NCI-H82 (cell line): ENCODE measurements at places on chromosomes 1 and 21.

- peak; percentile 91 for DNase-seq
These were observed 1.2 kb downstream of the FAM167B start for GRCh38 chr1:32247983-32248889.

DNA sequence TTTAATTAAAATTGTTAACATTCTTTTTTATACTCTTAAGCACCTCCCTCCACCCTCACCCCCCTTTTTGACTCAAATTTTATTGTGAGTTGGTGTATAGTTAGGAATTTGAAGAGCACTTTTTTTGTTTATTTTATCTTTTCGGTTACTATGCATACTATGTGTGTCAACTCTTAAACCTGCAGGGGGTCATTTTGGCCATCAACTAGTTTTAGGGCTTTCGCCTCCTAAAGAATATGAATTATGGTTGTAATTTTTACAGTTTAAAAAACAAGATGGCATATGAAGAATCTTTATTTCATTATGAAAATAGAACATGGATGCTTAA is 9.7 kb downstream of the BACH1 start:
- no peak for DNase-seq

- no peak for DNase-seq
These were observed 2.9 kb upstream of the DHRS3 start for GRCh38 chr1:12620931-12621330.

DNA sequence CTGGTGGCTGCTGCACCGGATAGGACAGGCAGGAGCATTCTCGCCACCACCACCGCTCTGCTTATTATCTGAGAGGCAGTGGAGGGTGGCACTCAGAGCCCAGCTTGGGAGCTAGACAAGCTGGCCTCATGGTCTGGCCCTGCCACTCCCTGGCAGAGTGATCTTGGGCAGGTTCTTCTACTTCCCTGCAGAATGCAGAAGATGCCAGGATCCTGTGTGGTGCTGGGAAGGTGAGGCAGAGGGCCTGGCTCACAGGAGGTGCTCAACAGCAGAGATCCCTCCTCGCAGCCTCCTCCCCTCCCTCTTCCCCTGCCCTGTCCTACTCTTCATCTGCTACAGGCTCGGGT is 60.4 kb downstream of the ARHGEF10L start:
- DNase-seq, result no peak

- no peak for DNase-seq
These were observed 23.0 kb downstream of the LRRC8B start for GRCh38 chr1:89547563-89548116.

GRCh38 chr1:211574705-211575104 is 4.3 kb downstream of the SLC30A1 start:
- DNase-seq, result no peak

- DNase-seq, result no peak
These were observed 19.2 kb downstream of the SPRTN start for GRCh38 chr1:231357187-231357772.

- DNase-seq, result no peak
These were observed 176.0 kb upstream of the NRIP1 start for GRCh38 chr21:15240848-15241247.

DNA sequence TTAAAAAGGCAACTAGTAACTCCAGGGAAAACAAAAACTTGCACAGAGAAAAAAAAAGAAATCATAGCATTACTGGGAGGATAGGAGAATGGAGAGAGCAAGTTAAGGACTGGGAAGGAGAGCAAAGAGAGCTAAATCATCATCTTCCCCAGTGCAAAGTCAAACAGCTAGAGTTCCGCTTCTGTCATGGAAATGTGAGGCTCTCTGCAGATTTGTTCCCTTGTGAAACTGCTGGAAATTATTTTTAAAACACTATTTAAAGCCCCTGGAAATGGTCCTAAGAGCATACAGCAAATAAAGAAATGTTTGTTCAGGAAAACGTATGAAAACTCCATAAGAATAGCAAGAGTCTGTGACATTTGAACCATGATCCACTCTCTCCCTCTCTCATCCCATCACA is 64.6 kb downstream of the CAMK2N1 start:
- DNase-seq, result no peak

DNA sequence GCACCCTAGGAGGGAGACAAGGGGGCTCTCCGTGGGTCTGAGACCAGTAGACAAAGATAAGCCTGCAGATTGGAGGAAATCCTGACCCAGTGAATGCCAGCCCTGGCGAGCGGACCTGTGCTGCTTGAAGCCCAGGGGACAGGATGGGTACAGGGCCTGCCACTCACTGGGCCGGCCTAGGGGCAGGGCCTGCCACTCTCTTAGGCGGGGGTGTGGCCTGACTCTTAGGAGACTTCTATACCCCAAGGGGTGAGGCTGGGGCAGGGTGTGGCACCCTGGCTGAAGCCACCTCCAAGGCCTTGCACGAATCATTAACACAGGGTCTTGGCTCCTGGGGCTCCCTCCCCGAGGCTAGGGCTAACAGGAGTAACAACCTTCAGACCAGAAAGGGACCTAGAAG is 30.7 kb downstream of the TRIM62 start:
- DNase-seq, result peak; percentile 72

DNA sequence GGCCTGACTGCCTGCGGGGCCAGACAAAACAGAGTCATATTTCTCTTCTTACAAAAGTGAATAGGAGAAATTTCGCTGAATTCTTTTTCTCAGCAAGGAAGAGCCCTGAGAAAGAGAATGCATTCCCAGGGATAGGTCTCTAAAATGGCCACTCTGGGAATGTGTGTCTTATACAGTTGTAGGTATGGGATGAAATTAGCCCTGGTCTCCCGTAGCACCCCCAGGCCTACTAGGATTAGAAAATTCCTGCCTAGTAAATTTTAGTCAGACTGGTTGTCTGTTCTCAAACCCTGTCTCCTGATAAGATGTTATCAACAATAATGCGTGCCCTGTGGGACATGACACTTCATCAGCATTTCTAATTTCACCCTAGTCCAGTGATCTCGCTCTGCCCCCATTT is 920.1 kb downstream of the LTN1 start:
- no peak for DNase-seq

GRCh38 chr21:30942192-30942591 is 60.8 kb upstream of the KRTAP11-1 start:
- DNase-seq, result no peak

DNA sequence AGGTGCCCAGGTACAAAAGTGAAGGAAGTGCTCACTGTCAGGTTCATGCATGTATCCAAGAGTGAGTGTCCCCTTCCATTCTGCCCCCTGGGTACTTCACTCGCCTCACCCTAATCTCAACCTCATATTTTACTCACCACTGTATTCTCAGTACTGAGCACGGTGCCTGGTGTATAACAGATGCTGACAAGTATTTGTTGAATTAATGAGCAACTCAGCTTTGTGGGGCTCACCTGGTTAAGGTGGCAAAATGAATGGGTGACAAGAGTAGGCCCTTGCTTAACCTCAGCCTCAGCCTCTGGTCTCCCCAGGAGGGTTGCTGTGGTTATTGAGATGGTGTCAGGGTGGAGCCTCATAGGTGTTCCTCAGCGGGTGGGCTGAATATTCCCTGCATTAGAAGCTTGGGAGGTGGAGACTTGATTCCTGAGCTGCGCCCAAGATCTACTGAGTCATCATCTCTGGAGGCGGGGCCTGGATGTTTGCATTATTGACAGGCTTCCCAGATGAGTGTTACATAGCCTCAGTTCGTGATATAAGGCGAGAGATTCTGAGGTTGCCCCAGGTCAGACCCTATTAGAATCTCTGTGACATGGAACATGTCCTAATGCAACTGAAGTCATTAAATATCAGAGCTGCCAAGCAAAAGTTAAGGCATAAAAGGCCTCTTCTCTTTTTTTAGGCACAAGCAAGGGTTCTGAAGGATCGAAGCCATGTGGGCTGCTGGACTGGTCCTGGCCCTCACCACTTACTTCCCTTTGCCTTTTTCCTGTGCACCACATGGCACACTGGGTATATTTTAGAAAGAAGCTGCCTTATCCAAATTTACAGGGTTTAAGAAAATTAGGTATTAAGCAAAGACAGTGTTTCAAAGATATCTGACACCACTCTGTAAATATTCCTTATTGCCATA is 39.2 kb downstream of the SYT6 start:
- DNase-seq, result no peak

DNA sequence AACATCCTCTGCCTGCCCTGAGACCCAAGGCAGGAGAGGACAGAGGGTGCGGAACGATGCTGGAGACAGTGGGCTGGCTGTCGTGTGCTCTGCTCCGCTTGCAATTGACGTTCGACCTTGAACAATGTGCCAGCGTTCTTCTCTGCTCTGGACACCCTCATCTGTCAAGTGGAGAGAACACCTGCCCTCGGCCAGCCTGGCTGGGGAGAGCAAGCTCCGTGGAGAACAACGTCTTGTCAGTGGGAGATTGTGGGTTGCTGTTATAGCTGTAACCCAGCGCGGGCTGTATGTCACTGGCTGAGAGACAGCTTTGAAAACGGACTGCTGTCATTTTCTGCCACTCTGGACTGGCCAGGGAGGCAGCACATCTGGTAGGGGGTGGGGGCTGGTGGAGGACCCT is 14.7 kb downstream of the KIAA1614 start:
- DNase-seq, result peak; percentile 77

- DNase-seq, result no peak
These were observed 41.3 kb upstream of the KCNE1 start for GRCh38 chr21:34553151-34553952.

DNA sequence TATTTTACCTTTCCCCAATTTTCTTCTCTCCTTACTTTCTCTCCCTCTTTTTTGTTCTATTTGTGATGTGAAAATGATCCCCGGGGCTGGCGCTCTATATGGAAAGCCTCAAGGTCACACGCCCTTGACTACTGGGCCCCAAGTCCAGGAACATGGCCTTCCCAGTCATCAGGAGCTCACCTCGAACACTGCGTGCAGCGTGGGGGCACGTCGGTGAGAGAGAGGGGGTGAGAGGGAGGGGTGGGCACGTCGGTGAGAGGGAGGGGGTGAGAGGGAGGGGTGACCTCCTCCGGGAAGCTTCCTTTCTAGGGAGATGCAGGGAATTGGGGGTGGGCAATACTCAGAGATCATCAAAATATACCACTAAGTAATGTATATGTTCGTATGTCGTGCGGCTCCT is 94.6 kb upstream of the TMPRSS2 start:
- no peak for DNase-seq

DNA sequence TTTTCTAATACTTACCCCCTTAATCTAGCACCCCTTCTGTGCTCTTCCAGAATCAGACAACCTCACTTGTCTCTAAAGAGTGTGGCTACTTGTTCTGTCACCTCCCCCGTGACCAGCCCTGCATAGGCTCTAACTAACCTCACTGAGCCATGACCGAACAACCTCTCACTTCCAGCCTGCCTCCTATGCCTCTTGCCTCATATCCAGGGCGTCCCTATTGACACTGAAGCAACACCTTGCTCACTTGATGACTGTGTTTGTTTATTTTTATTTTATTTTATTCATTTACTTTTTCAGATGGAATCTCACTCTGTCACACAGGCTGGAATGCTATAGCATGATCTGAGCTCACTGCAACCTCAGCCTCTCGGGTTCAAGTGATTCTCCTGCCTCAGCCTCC is 235.1 kb upstream of the B3GALT2 start:
- no peak for DNase-seq

GRCh38 chr1:159554261-159554660 is 18.5 kb upstream of the OR10J5 start:
- no peak for DNase-seq

DNA sequence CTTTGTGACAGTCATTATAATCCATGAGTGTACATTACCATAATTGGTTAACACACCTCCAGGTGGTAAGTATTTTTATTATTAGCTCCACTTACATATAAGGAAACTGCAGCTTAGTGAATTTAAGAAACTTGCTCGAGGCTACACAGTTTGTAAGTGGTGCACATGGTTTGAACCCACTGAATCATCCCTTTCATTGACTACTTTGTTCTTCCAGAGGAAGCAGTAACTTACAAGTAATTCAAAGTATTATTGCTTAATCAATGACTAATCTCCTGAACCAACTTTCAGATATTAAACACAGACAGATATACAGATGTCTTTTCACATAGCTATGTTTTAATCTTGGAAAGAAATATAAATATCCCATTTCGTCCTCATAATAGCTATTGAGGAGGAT is 18.7 kb upstream of the CLDN8 start:
- no peak for DNase-seq

- no peak for DNase-seq
These were observed 29.1 kb downstream of the TBX15 start for GRCh38 chr1:118958937-118959631.

DNA sequence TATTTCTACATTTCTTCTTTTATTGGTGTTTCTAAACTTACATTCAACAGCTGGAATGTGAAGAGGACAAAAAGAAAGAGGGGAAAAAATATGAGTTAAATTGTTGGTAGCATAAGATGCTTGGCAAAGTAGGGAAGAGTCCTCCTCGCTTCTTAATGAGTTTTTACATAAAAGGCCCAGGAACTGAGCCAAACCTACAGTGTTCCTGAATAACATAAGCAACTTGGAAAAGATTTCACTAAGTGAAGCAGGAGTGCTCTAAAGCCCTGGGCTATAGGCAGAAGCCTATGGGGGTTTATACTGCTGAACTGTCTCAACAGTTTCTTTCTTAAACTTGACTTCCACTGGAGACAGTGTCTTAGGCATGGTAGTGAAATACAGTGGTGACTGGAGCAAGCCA is 115.0 kb upstream of the USP25 start:
- no peak for DNase-seq

GRCh38 chr1:1286313-1287261 is 6.4 kb downstream of the SCNN1D start:
- DNase-seq, result no peak

DNA sequence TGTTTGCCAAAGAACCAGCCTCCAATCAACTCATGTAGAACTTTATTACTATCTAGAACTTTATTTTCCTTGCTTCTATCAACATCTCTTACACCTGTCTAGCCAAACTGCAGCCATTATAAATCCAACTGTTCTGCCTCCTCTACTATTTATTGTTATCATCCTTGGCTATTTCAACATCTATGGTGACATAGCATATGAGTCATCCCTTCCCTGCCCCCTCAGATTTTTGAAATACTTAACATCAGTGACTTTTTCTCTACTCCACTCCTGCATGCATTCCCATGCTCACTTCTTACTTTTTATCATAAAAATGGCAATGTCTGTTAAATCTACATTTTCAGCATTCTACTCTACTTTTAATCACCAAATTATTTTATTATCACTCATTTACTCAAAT is 544.9 kb upstream of the NEGR1 start:
- no peak for DNase-seq
